CD4-positive, alpha-beta T cell treated with Interferon alpha-2 for 1 hour (primary cell): ENCODE measurements at places on chromosomes 7 and 10.

DNA sequence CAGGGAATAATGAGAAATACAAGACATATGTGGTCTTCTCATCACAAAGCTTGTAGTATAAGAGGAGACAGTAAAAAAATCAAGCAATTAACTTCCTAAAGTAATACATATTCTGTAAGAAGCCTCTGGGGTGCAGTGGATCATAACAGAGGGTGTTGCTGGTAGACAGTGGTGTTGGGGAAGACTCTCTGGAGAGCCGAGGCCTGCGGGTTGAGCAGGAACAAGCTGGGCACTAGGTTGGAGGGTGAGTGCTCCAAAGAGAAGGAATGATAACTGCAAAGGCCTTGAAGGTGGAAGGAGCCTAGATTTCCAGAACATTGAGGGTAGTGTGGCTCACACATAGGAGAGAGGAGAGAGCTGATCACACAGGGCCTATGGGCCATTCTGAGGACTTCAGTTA lies 1.5 kb downstream of the GIMAP4 start:
- DNase-seq = peak; percentile 60

DNA sequence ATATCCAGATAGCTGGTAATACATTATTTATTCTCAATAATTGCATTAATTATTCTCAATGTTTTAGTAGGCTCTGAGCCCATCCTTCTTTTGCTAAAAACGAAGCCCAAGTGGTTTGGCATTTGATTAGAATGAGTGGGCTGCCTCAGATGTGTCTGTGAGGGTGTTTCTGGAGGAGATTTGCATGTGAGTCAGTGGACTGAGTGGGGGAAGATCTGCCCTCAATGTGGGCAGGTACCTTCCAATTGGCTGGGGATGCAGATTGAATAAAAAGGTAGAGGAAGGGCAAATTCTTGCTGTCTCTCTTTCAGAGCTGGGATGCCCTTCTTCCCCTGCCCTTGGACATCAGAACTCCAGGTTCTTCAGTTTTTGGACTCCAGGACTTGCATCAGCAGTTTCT lies 290.6 kb upstream of the SMIM30 start:
- no peak for DNase-seq

GRCh38 chr10:535952-536351 lies 153.5 kb downstream of the DIP2C start:
- no peak for DNase-seq

- DNase-seq = no peak
Measured at GRCh38 chr7:32564542-32564941, 69.3 kb downstream of the AVL9 start.

DNA sequence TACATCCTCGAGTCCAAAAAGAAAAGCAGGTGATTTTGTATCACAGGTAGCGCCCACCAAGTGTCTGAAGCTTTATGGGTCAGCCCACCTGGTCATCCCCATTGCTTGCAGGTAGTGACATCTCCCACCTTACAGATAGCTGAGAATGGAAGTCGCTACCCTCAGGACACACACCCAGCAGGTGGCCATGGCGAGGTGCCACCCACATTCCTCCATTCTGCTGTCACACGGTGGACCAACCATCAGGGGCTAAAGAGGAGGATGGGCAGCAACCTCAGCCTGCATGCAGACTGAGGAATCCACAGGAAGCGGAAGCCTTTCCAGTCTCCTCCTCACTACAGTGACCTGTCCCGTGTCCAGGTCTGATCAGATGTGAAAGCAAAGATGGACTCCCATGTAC lies 162.8 kb downstream of the PAXIP1 start:
- DNase-seq = no peak

DNA sequence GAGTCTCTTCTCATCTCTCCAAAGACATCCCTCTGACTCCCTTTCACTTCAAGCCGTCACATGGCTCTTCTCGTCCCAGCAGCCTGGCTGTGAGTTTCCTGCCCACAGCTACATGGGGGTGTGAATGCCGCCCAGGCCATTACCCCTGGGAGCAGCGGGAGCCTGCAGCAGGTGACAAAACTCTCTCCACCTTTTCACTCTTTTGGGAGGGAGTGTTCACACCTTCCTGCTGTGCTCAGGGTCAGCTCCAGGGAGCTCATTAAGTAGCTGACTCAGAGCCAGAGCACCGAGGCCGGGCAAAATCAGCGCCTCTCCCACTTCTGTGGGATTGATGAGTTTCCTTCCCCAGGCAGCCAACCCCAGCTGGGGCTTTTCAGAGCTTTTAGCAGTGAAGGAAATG lies 271.3 kb downstream of the TYW1 start:
- DNase-seq = no peak

GRCh38 chr7:17183630-17184328 lies 114.7 kb upstream of the AHR start:
- no peak for DNase-seq

DNA sequence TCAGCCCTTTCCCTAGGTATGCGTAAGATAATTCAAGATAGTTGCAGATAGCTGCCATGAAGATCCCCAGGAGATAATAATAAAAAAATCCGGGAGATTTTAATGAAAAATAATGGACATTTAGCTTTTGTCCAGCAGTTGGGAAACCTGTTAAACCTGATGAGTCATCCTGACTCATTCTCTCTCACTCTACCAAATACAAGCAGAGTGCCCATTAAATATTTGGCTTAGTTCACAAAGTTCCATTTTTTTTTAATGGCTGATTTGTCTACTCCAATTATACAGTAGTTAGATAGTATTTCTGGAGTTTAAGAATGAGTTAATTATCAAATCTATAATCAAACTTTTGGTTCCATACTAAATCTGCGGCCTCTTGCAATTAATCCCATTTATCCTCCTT lies 2.1 kb upstream of the SHTN1 start:
- DNase-seq = no peak

GRCh38 chr7:123754271-123754871 lies 5.6 kb upstream of the WASL start:
- no peak for DNase-seq

DNA sequence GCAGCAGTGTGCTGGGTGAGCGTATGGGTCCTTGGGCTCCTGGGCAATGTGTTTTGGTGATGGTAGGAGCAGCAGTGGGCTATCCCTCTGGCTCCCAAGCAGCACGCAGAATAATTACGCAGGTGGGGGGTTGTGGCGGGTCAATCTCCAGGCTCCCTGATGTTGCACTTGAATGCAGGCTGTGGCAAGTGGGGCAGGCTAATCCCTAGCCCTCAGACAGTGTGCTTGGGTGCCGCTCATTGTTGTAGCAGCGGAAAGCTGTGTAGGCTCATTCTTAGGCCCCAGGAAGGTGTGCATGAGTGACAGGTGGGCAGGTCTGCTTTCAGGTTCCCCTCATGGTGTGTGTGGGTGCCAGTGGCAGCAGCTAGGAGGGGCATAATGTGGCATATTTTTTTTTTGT lies 44.1 kb downstream of the LOXL4 start:
- DNase-seq = no peak

DNA sequence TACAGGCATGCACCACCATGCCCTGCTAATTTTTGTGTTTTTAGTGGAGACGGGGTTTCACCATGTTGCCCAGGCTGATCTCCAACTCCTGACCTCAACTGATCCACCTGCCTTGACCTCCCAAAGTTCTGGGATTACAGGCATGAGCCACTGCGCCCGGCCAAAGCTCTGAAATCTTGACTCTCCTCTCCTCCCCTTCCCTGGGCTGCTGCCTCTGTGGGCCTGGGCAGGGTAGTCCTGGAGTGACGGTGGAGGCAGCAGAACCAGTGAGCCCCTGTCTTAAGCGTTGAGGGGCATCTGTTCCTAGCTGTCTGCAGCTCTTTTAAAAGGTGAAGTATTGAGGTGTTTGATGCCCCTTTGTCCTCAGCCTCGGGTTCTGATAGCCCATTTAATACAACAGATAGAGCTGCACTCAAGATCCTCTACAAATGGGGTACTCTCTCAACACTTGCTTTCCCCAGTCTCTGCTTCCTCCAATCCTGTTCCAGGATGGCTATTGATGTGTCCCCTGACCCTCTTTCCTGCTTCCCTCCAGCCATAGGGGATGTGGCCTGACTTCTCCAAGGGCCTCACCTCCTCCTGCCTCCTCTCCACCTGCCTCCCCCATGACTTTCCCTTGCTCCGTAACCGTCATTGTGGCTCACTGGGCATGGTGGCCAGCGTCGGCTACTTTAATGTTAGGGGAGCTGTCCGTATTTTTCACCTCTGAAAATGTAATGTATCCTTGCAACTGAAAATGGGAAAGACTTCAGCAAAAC lies 442.5 kb downstream of the GLRX3 start:
- no peak for DNase-seq

DNA sequence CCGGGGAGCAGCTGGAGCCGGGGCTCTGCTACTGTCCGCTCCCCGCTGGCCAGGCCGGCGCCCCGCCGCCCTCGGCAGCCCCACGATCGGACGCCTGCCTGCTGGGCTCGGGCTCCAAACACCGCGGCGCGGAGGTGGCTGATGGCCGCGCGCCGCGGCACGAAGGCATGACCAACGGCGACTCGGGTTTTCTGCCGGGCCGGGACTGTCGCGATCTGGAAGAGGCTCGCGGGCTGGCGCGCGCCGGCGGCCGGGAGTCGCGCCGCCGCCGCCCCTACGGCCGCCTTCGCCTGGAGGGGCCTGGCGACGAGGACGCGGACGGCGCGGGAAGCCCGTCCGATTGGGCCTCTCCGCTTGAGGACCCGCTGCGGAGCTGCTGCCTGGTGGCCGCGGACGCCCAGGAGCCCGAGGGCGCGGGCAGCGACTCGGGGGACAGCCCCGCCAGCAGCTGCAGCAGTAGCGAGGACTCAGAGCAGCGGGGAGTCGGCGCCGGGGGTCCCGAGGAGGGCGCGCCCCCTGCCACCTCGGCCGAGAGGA lies 570 bp downstream of the TBC1D12 start:
- DNase-seq = no peak

- DNase-seq = peak; percentile 22
Measured at GRCh38 chr7:151520419-151521261, 945 bp upstream of the RHEB start.

- DNase-seq = no peak
Measured at GRCh38 chr7:12320987-12321647, 82.5 kb downstream of the VWDE start.

DNA sequence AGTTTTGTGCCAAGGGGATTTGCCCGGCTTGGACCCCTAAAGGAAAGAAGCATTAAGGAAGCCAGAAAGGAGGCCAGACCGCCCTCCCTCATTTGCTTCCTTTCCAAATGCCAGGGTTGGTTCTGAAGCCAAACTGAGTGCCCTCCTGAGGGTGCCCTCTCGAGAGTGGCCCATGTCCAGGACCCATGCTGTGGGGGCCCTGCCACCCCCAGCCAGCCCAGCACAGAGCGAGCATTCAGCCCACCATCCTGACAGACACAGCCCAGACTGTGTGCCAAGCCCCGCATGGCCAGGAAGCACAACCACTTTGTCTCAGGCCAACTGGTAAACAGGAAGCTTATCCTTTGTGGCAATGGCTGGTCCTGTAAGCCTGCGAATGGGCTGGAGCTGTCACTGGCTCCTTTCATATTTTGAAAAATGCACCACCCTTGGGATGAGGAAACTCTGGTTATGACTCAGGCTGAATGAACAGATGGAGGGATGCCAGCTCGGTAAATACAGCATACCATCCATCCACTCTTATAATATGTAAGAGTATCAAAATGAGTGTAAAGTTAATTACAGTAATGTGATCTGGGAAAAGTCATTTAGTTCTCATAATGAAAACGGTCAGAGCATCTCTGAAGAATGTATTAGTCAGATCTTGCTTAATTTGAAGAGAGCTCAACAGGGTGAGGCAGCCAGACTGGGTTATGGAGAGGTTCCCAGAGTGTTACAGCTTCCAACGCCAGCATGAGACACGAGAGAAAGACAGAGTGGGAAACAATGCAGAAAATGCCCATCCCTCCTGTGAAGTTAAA lies 65.0 kb downstream of the STK17A start:
- peak; percentile 38 for DNase-seq

DNA sequence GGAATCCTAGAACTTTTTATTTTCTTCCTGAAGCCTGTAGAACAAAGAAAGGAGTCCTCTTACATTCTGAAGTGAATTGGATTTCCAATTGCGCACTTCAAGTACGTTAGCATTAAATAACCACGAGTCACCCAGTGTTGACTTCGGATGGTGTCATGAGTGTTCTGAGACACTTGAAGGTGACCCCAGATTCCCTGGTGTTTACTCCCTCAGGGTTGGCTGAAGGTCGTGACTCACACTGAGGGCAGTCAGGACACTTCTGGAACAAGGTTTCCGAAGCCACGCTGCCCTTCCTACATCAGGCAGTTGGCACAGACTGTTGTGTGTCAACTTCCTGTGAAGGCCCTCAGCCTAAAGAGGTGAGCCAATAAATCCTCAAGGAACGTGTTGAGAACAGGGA lies 186.6 kb upstream of the CELF2 start:
- DNase-seq = no peak

DNA sequence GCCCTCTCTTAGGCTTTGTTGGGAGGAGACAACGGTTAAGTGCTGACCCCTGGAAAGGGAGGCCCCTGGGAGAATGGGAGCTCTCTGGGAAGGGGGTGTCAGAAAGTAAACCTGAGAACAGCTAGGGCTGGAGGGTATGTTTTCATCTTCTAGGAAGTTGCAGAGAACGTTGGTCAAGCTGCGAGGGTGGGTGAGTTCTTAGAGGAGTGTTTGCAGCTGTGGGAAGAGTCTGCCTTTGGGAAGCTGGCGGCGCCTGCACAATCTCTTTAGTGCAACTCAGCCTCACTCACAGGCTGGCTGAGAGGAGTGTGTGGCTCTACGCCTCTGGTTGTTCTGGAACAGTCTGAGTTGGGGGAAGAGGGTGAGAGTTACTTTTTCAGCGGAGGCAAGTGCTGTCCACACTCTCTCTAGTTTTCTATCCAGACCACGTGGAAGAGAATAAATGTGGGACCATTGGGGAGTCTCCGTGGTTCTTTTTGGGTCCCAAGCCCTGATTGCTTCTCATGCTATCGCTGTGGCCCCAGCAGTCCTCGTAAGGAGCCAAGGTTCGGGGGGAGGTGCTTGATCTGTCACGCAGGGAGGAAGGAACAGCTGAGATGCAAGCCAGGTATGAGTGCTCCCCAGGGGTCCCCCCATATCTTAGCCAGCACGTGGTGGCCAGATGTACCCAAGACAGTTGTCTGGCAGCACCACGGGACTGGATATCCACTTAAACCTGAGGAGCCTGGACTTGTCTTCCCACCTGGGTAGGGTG lies 237.2 kb downstream of the BUB3 start:
- DNase-seq = no peak

DNA sequence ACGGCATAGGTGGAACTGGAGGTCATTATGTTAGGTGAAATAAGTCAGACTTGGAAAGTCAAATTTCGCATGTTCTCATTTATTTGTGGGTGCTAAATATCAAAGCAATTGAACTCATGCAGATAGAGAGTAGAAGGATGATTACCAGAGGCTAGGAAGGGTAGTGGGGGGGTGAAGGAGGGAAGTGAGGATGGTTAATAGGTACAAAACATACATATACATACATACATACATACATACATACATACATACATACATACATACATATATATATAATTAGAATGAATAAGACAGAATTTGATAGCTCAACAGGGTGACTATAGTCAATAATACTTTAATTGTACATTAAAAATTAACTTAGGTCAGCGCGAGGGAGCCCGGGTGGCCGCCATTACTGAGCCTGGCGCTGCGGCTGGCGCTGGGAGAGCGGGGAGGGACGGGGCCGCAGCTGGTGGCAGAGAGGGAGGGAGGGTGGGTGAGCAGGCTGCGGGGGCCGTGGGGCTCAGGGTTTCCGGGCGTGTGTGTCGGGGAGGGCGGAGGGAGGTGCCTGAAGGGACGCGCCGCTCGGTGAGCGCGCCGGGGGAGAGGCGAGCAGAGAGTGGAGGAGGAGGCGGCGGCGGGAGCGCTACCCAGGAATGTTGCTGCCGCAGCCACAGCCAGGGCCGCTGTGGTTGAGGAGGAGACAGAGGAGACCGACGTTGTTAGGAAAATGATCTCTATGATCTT lies 85.8 kb upstream of the EGFR start:
- DNase-seq = no peak

GRCh38 chr7:151905353-151905752 lies 28.4 kb upstream of the PRKAG2 start:
- no peak for DNase-seq
